Stimulated activated CD4-positive, alpha-beta T cell treated with anti-CD3 and anti-CD28 coated beads, Interleukin-12 subunit alpha, Interleukin-12 subunit beta, amount 100 ng/mL, for 4 hours (primary cell): ENCODE measurements at places on chromosomes 1 and 21.

GRCh38 chr1:7406641-7407543, 364.2 kb upstream of the VAMP3 start:
- no peak for DNase-seq

- no peak for DNase-seq
Measured at GRCh38 chr1:47226121-47226838, 5.7 kb downstream of the TAL1 start.

DNA sequence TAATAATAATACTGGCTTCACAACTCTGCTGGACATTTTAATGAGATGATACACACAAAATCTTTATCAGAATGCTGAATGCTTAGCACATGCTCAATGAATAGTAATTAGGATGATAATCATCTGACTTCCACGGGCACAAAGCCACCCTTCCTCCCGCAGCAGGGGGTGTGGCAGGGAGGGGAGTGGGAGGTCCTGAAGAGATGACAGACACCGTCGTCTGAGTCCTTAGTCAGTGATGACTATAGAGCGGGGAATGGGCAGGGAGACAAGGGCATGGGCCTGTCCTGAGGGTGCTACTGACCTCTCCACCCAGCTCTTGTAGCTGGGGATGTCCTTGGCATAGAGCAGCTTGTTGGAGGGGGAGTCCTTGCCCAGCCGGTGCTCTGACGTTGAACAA, 117.6 kb upstream of the CD34 start:
- DNase-seq, result no peak

DNA sequence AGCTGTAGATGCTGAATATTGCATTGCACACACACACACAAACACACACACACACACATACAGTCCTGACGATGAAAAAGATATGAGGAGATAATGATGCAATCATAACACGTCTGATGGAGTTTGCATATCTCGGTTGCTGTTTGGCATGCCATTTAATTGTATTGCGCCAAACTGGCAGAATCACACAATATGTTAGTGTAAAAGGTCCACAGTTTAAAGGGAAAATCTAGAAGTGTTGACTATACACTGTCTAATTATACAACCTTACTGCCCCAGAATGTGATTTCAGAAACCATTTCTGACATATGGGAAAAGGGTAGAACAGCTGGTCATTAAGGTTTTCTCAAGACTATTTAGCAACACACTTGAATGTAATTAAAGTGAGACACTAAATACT, 123.7 kb upstream of the PROX1 start:
- no peak for DNase-seq

DNA sequence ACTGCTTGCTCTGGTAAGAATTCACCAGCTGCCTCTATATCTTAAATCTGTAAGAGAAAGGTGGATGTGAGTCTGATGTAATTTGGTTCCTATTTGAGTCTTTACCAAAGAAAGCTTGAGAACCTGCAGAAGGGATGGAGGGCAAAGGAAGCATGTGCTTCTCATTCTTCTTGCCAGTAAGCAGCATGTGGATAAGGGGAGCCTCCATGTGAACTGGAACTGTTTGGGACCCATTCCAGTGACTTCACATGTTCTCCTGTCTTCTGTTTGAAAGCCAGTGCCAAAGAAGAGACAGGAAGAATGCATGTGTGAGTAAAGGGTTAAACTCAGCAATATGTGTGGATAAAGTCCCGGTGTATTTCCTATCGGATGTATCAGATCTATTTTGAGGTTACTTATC, 119.6 kb upstream of the ADGRL2 start:
- DNase-seq, result no peak

DNA sequence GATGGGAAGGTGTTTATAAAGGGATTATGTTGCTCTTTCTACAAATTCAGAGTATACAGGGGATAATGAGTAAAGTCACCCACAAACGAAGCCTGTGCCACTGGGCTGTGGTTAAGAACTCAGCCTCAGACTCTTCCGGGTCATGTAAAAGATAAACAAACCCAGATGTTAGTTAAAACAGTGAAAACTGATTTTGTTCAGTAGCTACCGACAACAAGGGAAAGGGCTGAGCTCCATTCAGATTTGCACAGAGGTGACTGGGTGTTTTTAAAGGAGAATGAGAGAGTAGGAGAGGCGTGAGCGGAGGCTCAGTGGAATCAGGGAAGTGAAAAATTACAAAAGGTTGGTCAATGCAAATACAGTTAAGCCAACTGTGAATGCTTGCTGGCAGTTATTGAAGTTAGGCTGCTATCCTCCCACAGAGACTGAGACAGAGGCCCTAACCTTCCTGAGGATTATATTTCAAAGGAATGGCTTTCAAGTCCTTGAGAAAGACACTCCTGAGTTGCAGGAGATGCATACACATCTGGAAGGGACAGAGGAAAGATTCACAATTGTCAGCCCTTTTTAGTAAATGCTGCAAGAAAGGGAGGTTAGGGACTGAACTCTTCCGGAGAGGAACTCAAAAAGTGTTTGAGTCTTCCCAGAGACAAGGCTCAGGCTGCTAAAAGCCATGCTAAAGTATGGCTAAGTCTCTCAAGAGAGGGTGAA, 29.9 kb upstream of the SAMD13 start:
- no peak for DNase-seq
